ENCODE measurements at places on chromosomes 6 and 20. TPM values are rescaled to one million over a fixed set of nuclear protein-coding genes. Genes with fewer than 3 reads are reported as not detected.

DNA sequence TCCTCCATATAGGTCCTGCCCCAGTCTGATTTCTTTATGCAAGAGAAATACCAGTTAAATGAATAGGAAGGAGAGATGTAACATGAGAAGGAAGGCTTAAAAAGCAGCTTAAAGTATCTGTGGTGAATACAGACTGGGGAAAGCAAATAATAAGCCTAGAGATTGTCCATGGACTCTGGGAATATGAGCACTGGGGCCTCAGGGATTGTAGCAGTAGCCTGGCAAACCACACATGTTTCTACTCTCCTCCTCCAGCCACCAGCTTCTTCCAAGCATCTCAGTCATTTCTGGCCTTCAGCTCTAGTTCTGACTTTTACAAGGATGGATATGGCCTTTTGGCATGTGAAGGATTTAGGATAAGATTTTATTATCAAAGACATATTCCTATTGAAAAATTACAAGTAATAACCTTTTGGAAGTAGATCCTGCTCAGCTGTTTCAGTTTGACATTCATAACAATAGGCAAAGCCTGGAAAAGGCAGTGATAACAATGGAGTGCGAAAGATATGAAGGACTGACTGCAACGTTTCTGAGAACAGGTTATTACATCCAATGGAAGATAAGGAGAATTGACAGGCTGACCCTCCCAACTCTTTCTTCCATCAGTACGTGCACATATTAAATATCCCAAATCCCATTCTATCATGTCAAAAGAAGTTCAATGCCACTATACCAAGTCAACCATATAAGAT lies 41.6 kb downstream of the CYP39A1 start:
- DNase-seq: no peak

Gene FAM209B
- total RNA-seq: not detected

Gene SDCBP2
- 6.4 TPM for total RNA-seq

GRCh38 chr20:11890331-11891076 lies 27.2 kb upstream of the BTBD3 start:
- DNase-seq: peak; percentile 92

DNA sequence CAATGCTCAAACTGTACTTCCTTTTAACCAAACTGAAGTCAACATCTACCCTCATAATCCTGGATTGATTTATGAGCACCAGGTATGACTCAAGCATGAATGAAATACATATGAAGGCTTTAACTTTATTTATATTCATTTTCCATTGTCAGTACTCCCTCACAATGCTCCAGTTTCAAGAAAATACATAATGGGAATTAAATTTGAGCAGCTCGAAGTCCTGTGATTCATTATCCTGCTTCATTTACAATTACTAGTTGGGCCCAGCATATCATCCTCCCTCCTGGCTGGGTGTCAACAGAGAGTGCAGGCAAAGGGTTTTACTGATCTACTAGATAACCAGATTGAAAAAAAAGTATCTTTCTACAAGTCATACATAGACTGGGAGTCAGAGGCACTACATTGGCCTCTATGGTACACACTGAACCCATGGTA lies 10.1 kb downstream of the SAMHD1 start:
- DNase-seq: no peak

DNA sequence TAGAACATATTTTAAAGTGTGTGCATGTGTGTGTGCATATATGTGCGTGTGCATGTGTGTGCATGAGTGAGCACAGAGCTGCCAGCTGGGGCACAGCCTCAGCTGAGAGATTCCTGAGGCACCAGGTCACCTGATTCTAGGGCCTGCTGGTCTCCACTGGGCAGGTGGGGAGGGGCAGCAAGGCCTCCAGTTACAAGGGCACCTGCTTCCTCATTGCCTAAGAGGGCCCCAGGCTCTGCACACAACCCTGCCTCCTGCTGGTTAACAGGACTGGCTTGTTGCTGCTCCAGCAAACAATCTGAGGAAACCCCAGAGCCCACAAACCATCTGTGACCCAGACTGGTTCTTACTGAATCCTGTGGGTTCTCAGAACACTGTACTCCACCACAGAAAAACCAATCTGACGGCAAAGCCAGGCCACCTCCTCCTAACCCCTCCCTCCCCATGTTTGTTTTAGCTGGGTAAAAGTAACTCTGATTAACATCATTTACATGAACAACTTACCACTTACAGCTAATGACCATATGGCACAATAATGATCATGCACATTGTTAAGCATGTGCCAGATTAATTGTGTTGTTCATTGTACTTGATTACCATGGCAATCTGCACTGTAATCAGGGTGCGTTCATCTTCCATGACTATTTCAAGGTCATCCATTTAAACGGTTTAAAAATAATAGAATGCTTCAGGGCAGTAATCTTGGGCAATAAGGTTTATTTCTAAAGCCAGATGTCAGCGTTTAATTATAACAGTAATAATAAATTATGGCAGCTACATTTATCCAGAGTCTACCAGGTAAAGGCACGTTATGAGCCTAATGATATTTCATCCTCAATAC lies 23.1 kb upstream of the UBE2J1 start:
- DNase-seq: no peak

Gene OOEP
- total RNA-seq: not detected

Gene NFATC2
- total RNA-seq: 3.0 TPM

Gene HIVEP2
- total RNA-seq: 8.8 TPM

DNA sequence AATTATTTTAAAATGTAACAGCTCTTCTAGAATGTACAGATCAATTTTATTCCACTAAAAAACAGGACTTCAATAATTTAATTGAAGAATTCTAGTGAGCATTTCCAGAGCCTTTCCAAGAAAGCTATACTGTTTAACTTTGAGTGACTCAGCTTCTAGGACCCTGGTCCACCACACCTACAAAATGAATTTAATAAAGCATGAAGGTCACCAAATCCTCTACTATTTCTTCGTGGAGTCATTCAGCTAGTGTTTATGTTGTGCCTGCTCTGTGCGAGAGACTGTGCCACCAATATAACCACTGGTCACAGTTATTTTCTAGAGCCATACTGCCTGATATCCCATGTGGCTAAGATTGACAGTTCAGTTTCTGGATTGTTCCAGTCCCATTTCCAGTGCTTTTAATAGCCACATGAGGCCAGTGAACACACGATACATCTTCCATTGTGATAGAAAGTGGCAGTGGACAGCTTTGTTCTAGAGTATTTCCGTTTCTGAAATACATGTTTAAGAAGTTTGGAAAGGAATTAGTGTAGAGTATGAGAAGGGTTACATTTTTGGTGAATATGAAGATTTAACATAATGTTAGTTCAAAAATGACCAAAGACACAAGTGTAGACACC lies 160.7 kb downstream of the MTHFD1L start:
- DNase-seq: no peak

- DNase-seq: no peak
These were observed 65.5 kb upstream of the PRL start for GRCh38 chr6:22362361-22362760.

Gene MYL9
- 20.3 TPM for total RNA-seq

Gene ARMH2
- not detected for total RNA-seq

Gene ITPR3
- 24.4 TPM for total RNA-seq

- DNase-seq: no peak
These were observed 4.8 kb upstream of the DDX43 start for GRCh38 chr6:73389854-73390253.

Gene SLC13A3
- 4.1 TPM for total RNA-seq

Gene C6orf58
- total RNA-seq: not detected

Gene EFCAB8
- total RNA-seq: 0.10 TPM

Gene SOX18
- 0.12 TPM for total RNA-seq

GRCh38 chr20:20446001-20446400 lies 78.1 kb downstream of the INSM1 start:
- DNase-seq: no peak

DNA sequence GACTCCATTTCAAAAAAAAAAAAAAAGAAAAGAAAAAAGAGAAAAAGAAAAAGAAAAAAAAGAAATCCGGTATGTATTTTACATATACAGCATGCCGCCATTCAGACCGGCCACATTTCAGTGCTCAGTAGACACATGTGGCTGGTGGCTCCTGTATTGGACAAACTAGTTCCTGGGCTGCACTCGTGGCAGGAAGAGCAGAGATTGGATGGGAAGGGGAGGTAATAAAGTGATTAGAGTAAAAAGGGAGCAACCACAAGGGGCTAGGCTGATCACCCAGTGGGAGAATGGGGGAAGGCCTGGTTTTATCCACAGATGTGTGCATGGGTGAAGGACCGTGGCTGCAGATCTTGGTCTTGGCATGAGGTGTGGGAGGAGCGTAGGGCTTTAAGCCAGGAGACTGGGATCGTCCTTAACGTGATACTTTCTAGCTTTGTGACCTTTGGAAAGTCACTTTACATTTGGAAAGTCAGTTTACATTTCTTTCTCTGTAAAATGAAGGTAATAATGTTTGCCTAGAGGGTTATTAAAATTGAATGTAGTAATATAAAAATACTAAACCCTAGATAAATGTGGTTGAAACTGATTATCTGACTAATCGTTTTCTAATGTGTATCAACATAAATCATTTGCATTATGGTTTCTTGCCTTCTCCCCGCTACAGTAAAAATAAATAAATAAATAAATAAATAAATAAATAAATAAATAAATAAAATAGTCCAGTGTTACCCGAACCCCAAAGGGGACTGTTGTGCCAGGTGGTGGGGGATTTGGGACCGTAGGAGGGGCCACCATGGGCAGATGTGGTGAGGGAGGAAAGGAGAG lies 869 bp upstream of the TRIM15 start:
- DNase-seq: no peak

DNA sequence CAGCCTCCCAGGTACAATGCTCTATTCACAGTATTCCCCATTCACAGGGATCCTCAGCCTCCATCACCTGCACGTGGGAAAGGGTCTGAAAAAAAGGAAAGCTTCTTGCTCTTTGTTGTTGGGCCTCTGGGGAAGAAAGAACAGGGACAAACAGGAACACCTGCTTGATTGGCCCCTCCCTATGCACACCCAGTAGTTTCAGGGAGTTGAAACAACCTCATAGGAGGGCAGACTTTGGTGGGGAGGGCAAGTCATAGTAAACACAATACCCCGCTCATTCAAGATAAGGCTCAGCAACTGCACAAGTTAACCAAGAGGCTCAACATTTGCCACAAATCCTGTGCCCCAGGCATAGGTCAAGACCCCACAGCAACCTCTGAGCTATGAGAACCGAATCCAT lies 1.7 kb downstream of the GHRH start:
- DNase-seq: no peak

- no peak for DNase-seq
These were observed 36.1 kb downstream of the F13A1 start for GRCh38 chr6:6284221-6284966.

GRCh38 chr6:167665698-167666330 lies 160.9 kb upstream of the AFDN start:
- DNase-seq: no peak

Gene CALHM5
- total RNA-seq: 4.1 TPM

DNA sequence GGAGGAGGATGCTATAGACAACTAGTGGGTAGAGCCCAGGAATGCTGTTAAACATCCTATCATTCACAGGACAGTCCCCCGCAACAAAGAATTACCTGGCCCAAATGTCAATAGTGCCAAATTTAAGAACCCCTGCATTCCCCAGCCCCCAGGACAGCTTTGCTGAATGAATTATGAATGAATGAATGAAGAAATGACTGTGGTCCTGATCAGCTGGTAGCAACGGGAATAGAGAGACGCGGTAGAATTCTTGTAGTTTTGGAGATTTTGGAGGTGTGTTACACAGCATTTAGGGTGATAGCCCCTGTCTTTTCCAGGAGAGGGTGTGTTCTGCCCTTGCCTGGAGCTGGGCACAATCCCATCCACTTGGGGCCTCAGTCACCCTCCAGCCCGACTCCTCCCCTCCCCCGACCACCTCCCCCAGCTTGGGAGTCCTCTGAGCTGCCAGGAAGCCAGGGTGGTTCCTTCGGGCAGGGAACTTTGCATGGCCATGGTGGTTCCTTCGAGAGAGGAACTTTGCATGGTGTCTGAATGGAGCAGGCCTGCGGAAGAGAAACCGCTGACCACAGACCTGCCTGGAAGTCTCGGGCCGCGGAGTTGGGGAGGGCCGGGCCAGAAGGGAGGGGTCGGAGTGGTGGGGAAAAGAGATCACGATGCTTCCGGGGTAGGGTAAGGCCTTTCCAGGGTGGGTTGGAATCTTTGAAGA lies 1.0 kb upstream of the HCK start:
- DNase-seq: no peak

Gene SPATA25
- 0.98 TPM for total RNA-seq

GRCh38 chr20:17904027-17904426 lies 64.6 kb downstream of the SNX5 start:
- no peak for DNase-seq

Gene RUNX2
- total RNA-seq: 18.9 TPM

GRCh38 chr6:27238010-27238983 lies 9.2 kb upstream of the PRSS16 start:
- DNase-seq: peak; percentile 42

Gene ACSS1
- 2.0 TPM for total RNA-seq

- no peak for DNase-seq
These were observed 110.9 kb downstream of the SH3BGRL2 start for GRCh38 chr6:79742030-79742429.

Gene PAK5
- not detected for total RNA-seq

Gene MCHR2
- total RNA-seq: not detected

DNA sequence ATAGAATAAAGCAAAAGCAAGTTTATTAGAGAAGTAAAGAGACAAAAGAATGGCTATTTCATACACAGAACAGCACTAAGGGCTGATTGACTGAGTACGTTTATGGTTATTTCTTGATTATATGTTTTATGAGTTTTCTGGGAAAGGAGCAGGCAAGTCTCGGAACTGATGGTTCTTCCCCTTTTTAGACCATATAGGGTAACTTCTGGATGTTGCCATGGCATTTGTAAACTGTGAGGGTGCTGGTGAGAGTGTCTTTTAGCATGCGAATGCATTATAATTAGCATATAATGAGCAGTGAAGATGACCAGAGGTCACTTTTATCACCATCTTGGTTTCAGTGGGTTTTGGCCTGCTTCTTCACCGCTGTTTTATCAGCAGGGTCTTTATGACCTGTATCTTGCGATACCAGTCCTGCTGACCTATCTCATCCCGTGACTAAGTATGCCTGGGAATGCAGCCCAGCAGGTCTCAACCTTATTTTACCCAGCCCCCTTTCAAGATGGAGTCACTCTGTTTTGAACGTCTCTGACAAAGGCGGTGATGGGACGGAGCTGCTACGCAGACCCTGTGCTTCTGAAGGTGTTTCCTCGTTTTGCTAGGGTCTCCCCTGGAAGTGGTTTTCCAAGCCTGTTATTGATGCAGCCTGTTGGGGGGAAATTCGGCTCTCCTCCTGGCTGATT lies 45.4 kb upstream of the BMP6 start:
- no peak for DNase-seq

GRCh38 chr20:22771706-22772105 lies 187.3 kb upstream of the FOXA2 start:
- peak; percentile 62 for DNase-seq

Gene ABHD16B
- total RNA-seq: not detected
